Glomerular endothelial cell (primary cell): ENCODE measurements at places on chromosomes 12 and 14. TPM values are rescaled to one million over a fixed set of nuclear protein-coding genes. Genes with fewer than 3 reads are reported as not detected.

Gene CSAD
- 5.7 and 17.3 TPM in 2 replicates for total RNA-seq

Gene RNASE7
- total RNA-seq = not detected in 2 replicates

- DNase-seq = no peak
These were observed 56.5 kb upstream of the KCNH3 start for GRCh38 chr12:49482095-49483051.

- no peak for DNase-seq
These were observed 40.6 kb downstream of the MOK start for GRCh38 chr14:102264355-102264754.

DNA sequence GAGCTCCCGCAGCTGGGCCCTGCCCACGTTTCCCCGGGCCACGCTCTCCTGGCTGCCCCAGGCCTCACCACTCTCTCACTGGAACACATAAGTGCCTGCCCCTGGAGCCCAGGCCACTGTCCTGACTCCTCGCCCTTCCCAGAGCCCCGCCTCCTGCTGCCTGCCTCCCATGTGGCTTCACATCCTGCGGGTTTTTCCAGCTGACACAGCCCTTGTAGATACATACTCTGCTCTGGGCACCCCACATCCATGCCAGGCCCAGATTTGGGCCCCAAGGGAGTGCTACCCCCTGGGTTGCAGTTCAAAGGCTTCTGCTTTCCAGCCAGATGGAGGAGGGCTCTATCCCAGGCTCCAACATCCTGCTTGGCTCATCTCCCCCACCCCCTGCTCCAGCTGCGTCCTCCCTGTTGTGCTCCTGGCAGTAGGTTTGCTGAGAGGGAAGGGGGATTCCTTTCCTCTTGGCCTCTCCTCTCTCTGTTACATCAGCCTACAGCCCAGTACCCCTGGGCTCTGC is 60.1 kb downstream of the TSPAN9 start:
- DNase-seq = no peak

DNA sequence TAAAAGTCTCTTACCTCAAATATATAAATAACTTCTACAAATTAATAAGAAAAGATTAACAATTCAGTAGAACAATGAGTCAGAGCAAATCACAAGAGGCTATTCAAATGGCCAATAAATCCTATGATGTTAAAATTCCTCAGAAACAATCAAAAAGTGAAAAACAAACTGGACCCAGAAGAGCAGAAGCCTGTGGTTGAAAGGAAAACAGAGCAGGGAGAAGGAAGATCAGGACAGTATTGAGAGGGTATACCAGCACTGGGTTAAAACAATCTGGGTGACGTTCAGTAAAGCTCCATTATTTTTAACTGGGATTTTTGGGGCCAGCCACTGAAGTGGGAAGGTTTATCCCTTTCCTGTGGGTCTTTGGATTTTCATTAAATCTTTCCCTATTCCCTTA is 39.7 kb upstream of the PCED1B start:
- DNase-seq = no peak

DNA sequence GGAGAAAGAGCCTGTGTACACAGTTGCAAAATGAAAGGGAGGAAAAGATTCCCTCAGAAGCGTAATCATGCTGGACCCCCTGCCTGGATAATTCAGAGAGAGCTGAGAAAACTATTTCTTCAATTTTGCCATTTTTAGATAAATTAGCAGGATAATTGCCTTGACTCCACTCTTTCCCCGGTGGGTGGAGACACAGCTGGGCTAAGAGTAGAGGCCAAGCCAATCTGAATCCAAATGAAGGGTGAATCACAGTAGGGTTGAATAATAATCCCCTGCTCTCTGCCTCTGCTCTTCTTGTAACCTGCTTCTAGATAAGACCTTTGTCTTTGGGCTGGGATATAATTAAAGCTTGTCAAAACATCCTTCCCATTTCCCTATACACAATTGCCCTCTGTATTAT is 150.1 kb downstream of the CAPZA3 start:
- DNase-seq = no peak
